ENCODE measurements at places on chromosomes 16 and 17.

- no peak for DNase-seq
These were observed 30.2 kb upstream of the CBLN1 start for GRCh38 chr16:49311823-49312222.

- DNase-seq = no peak
These were observed 46.9 kb downstream of the TUBD1 start for GRCh38 chr17:59845595-59846393.

- DNase-seq = peak; percentile 94
These were observed 6.4 kb downstream of the TP53I13 start for GRCh38 chr17:29574732-29575510.

GRCh38 chr16:867421-868385 is 67.2 kb upstream of the GNG13 start:
- DNase-seq = no peak

GRCh38 chr16:80231888-80232287 is 308.9 kb upstream of the DYNLRB2 start:
- DNase-seq = no peak

DNA sequence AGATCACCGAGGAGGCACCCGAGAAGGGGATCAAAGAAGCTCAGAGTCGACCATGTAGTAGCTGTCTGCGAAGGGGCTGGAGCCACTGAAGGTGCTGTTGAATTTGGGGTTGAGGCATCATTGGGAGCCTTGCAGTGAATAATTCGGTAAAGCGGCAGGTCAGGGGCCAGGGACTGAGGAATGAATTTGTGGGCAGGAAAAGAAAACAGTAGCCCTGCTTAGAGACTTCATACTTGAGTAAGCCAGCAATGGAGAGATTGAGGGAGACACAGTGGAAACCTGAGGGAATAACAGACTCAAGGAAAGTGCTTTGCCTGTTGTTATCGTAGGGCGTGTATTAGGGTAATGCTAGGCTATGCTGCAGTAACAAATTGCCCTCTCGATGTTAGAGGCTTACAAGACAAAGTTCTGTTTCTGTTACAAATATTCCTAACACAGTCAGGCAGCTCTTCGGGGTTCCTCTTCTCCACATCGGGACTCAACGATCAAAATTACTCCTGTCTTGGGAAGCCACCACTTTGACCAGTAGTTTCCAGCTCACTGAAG is 13.4 kb upstream of the HERPUD1 start:
- DNase-seq = no peak

- no peak for DNase-seq
These were observed 852 bp downstream of the MARVELD3 start for GRCh38 chr16:71626858-71627213.

DNA sequence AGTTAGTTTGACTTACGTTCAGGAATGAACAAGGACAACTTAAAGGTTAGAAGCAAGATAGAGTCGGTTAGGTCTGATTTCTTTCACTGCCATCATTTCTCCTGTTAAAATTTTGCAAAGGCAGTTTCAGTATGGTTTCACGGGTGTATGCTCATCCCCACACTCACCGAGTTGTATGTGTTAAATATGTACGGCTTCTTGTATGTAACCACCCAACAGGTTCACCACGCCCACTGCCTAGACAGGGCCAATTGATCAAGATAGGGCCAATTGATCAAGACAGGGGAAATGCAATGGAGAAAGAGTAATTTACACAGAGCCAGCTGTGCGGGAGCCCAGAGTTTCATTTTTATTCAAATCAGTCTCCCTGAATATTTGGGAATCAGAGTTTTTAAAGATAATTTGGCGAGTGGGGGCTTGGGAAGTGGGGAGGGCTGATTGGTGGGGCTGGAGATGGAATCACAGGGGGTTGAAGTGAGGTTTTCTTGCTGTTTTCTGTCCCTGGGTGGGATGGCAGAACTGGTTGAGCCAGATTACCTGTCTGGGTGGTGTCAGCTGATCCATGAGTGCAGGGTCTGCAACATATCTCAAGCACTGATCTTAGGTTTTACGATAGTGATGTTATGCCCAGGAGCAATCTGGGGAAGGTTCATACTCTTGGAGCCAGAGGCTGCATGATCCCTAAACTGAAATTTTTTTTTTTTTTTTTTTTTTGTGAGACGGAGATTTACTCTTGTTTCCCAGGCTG is 62.4 kb upstream of the PLCG2 start:
- no peak for DNase-seq

GRCh38 chr17:45993962-45994627 is 5.0 kb upstream of the STH start:
- DNase-seq = no peak

GRCh38 chr17:65542610-65543009 is 18.8 kb downstream of the AXIN2 start:
- DNase-seq = no peak

GRCh38 chr16:3482659-3483241 is 12.5 kb downstream of the C16orf90 start:
- no peak for DNase-seq

GRCh38 chr17:67922503-67922902 is 73.8 kb downstream of the C17orf58 start:
- DNase-seq = no peak

- no peak for DNase-seq
These were observed 1.1 kb upstream of the RAPGEFL1 start for GRCh38 chr17:40175928-40176753.
